ENCODE measurements at places on chromosomes 2 and 18.

DNA sequence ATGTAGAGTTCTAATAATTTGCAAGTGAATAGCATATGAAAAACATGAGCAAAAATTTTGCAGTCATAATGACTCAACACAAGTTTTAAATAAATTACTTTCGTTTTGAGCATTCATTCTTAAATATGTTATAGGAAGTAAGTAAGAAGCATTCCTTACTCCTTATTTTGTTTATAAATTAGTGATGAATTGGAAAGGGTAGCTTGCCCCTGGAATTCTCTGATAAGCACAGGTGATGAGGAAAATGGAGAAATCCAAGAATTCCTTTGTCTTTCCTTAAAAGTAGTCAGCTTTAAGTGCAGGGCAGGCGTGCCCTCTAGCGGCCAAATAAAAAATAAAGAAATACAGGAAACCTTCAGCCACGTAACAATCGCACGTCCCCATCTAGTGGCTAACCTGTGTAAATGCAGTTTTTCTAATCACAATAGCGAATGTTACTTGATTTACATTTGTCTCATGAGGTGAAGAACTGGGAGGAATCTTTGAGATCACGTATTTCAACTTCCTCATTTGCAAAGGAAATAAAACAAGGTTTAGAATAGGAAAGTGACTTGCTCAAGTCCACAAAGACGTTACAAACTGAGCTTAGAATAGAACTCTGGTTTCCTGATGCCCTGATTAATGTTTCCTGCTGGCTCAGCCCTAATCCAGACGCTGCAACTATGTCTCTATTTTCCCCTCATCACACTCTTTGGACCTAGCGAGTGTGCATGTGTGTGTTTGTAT, 47.2 kb upstream of the ZNG1B start:
- peak; percentile 29 for DNase-seq

- no peak for DNase-seq
Observed at GRCh38 chr2:190615555-190616200, 33.2 kb upstream of the NAB1 start.

DNA sequence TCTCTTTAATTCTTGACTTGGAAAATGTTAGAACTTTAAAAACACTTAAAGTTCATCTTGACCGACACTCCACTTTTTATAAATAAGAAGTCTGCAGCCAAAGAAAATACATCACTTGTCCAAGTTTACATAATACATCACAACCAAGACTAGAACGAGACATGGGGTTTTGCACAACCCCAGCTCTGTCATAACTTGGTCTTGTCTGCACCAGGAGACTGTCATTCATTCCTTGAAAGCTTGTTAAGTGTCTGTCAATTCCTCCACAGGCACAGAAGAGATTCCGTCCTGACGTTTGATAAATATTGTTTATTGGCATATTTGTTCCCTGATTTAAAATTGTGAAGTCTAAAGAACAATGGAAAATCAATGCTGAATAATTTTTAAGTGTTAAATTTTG, 139.5 kb upstream of the SETBP1 start:
- DNase-seq, result no peak

DNA sequence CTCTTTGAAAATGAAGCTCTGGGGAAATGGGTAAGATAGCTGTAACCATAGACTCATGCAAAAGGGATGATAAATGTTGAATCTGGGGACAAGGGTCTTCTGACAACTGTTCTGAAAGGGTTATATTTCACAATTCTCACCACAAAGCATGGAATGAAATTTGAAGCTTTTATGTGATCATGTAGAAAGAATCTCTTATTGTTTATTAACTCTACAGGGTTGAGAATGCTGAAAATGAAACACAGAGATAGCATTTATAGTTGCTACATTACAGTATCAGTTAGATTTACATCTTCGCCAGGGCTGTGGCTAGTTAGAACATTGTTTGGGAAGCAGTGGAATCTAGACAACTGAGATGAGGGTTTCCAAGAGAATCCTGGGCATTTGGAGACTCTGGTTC, 97.4 kb upstream of the LHCGR start:
- DNase-seq, result no peak

DNA sequence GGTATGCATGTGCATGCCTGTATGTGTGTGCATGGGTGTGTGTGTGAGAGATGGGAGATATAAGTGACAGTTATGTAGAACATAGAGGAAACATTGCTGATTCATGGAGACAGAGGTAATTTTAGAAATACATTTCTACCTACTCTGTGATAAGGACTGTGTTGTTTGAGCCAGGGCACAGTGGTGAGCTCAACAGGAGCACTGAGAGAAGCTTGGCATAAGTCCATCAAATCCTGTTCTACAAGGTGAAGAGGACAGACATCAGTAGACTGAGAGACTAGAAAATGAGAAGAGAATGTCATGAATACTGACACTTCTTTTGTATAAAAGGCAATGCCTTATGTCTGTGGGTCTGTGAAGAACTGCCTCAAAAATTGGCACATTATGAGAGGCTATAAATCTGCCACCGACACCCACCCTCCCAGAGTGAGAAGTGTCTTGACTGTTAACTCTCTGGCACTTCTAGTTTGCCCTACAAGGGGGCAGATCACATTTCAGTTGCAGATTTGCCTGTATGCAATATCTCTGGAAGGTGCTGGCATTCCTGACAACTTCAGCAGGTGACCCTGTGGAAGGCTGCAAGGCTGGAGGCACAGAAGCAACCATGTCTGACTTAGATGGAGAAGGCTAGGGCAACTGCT, 962.3 kb upstream of the NRXN1 start:
- DNase-seq, result no peak

GRCh38 chr18:48990481-48991318, 39.9 kb upstream of the SMAD7 start:
- DNase-seq, result no peak

DNA sequence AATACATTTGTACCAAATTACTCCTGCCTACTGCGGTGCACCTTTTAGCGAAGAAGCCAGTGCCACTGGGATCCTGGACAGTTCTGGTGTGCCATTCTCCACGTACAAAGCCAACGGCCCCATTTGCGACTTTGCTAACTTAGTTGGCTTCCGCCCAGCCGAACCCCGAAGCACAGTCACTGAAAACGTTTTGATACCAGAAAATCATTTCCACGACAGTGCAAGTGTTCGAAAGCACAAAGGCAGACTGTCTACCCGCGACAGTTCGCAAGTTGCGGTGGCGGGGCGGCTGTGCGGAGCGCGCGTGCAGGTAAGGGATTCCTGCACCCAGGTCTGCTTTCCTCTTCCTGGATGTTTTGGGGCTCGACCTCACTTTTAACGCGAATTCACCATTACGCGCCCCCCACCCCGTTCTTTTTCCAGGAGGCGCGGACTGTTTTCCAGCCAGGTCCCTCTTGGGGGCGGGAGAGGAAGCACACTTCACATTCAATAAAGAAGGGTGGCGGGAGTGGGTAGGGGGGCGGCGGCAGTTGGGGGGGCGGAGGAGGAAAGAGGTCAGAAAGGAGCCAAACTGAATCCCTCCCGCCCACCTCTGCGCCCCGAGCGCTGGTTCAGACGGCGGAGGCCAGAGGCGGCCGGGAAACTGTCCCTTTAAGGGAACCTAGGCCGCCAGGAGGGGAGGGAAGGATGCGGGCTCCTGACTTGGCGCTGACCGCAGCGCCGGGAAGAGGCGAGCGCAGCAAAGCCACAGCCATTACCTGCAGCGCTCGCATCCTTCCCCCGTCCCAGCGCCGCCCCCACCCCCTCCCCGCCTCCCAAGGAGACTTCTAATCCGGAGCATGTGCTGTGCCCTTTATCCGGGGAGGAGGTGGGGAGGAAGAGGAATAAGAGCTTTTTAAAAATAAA, 107.4 kb upstream of the KCTD1 start:
- no peak for DNase-seq

DNA sequence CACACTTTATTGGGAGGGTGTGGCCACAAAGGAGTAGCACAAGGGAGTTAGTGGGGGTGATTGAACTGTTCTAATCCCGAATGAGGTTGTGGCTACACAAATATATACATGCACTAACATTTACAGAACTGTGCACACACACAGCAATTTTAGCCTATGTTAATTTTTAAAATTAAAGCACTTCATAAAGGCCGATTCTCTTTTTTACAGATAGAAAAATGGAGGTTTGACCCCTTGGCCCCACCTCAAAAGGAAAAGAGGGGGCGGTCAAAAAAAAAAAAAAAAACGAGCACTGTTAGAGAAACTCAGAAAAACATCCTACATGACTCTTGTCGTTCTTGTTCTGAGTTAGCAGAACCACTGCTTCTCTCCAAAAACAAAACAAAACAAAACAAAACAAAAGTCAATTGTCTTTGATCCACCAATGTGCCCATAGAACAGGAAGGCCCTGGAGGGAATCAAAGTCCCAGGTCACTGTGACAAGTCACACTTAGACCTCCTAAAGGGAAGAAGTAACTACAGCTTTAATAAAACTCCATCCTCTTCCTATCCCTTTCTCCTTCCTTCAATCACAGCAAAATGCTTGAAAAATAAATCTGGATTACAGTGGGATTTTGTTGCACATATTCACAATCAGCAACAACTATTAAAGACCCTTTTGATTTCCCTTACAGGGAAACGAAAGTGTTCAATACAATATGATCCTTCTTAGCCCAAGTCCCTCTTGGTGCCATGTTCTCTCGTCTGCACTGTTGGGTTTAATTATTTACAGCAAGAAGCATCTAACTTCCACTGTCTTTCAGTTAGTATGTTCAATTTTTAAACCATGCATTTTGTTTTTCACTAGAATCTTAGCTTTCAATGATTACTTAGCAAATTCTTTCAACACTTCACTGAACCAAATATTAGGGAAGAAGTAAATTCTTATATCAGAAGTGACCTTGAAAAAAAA, 16.6 kb downstream of the LRP2 start:
- DNase-seq, result no peak

GRCh38 chr2:218733171-218734021, 22.8 kb downstream of the TTLL4 start:
- no peak for DNase-seq

GRCh38 chr18:59900222-59901128, 679 bp downstream of the PMAIP1 start:
- DNase-seq, result peak; percentile 38

DNA sequence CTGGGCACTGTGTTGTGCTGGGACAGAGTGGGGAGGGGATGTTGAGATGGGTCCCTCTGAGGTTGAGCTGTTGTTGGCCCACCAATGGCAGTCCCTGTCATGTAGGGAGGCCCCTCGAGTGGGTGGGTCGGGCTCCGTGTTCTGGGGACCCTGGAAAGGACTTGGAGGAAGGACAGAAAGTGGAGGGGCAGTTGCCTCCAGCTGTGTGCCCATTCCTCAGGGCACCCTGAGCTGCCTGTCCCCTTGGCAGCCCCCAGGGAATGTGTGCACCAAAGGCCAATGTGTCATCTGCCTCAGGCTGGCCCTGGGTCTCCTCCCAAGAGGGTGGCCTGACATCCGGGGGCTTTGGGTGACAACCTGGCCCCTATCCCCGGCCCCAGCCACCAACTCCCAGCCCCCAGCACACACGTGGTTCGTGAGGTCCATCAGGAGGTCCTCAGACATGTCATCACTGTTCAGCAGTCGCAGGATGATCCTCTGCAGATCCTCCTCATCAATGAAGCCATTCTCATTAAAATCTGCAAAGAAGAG, 57.7 kb downstream of the CIB4 start:
- no peak for DNase-seq

DNA sequence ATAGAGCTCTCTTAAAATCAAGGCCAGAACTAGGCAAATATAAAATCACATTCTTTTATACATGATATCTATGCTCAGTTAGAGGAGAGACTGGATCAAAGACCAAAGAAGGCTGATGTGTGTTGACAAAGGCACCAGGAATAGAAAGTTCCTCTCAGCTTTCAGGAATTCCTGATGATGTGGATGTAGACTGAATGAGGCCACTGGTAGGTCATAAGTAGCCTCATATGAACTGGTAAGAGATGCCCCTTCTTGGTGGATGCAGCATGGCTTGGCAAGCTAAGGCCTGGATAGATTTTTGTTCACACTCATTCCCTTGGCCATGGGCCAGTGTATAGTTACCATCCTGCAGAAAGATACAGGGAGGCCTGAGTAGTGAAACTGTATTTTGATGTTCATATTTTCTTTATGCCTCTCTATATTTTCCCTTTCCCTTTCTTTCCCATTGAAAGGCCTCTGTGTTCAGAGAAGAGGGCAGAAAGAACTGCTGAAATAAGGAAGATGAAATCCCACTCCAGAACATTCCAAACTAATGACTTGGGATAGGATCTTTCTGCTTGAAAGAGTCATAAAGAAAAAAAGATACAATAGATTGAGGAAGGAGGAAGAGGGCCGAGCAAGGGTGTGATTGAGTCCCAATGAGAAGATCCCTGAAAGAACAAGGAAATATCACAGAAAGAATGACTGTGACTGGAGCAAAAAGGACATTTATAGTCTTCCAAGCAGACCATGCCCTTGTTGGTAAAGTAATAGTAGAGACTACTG, 2182.7 kb upstream of the PIK3C3 start:
- DNase-seq, result no peak

DNA sequence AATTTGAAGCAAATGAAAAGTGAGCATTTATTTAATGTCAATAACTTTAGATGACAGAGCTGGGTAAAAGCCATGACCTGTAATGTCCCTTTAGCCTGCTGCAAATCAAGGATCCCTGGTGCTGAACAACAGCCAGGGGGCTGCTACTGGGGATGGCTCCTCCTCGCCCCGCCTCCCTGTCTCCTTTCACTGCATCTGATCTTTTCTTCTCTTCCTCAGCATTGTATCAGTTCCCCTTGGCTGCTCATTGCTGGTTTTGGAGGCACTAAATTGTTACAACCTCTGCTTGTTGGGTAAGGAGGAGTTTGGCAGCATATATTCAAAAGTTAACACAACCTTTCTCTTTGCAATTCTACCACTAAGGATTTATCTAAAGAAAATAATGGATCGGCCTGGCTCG, 236.3 kb upstream of the ID2 start:
- DNase-seq, result no peak

DNA sequence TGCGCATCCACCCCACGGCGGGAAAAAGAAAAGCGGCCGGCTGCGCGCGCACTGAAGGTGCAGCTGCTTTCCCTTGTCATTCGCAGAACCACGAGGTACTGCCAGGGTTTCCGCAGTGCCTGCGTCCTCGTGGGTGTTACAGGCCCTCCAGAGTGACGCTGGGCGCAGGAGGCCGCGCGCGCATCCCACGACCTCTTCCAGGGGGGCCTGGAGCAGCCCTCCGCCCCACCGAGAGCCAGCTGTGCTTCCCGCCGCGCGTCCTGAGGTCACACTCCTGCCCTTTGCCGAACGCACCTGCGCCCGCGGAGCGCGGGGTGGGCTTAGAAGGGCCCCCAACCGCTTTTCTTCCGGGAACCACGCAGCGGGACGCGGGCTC, 378 bp upstream of the IAH1 start:
- DNase-seq, result peak; percentile 43
